Fibroblast of skin of back (primary cell): ENCODE measurements at places on chromosomes 16 and 17.

DNA sequence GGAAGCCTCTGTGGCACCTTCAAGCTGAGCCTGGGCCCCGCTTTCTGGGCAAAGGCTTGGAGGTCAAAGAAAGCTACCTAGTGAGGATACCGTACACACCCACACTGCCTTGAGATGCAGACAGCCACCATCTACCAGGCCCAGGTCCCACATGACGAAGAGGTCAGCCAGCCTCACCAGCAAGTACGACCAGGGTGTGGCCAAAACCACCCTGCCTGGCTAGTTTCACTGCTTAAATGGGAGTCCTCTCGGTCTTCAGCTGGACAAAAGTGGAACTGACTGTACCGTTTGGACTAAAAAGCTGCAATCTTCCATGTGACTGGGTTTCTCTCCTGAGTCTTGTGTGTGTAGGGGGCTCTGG, 21.6 kb downstream of the VASN start:
- no peak for DNase-seq

- no peak for DNase-seq
Measured at GRCh38 chr17:32926183-32926582, 1.8 kb upstream of the TMEM98 start.

- no peak for DNase-seq
Measured at GRCh38 chr16:11514283-11514682, 72.4 kb downstream of the LITAF start.

- DNase-seq, result no peak
Measured at GRCh38 chr17:78417531-78417909, 39.1 kb downstream of the PGS1 start.

- DNase-seq, result no peak
Measured at GRCh38 chr17:78956254-78956653, 23.5 kb downstream of the LGALS3BP start.

- DNase-seq, result peak; percentile 50
Measured at GRCh38 chr16:53518550-53519416, 15.8 kb upstream of the AKTIP start.

- DNase-seq, result no peak
Measured at GRCh38 chr17:72514321-72514861, 393.6 kb downstream of the SOX9 start.

- no peak for DNase-seq
Measured at GRCh38 chr17:73452009-73452408, 140.2 kb upstream of the CDC42EP4 start.

- no peak for DNase-seq
Measured at GRCh38 chr17:81400996-81401722, 5.9 kb downstream of the BAHCC1 start.

DNA sequence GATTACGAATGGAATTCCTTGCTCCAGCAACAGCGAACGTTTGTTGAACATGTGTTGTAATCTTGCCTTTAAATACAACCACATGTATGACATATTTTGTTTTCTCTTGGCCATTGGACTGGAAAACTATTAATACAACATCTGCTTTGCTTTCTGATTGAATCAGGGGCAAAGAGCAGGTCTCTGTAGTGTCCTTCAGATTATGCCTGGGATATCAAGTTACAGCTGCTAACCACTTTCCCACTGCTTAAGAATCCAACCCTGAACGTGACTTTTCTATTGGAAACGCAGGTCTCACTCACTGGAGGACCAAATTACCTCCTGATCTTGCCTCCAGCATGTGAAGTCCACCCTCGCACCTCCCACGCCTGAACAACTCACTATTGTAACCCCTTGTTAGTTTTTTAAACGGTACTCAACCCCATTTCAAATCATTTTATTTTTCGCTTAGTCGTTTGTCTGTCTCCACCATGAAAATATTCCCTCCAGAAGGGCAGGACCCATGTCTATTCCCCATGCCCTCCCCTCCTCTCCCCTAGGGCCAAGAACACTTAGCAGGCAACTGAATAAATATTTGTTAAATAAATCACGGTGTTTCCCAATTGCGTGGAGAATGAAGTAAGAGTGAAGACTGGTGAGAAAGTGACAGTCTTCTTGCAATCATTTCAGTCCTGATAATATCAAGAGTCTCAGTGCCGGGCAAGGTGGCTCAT, 57.4 kb upstream of the MRTFB start:
- DNase-seq, result peak; percentile 78

DNA sequence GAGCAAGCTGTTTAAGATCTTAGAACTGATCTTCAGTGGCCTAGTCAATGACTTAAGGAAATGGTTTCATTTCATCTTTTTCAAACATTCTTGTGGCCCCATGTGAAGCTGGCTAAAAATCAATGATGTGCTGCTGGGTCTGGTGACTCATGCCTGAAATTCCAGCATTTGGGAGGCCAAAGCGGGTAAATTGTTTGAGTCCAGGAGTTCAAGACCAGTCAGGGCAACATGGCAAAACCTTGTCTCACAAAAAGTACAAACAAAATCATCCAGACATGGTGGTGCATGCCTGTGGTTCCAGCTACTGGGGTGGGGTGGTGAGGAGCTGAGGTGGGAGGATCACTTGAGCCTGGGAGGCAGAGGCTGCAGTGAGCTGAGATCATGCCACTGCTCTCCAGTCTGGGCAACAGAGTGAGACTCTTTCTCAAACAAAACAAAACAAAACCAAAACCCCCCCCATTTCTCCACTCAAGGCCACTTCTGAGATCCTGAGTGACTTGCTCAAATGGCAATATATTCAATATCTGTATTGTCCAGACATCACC, 17.4 kb upstream of the COL1A1 start:
- peak; percentile 99 for DNase-seq

- DNase-seq, result no peak
Measured at GRCh38 chr16:86625821-86626220, 47.5 kb downstream of the FOXL1 start.

DNA sequence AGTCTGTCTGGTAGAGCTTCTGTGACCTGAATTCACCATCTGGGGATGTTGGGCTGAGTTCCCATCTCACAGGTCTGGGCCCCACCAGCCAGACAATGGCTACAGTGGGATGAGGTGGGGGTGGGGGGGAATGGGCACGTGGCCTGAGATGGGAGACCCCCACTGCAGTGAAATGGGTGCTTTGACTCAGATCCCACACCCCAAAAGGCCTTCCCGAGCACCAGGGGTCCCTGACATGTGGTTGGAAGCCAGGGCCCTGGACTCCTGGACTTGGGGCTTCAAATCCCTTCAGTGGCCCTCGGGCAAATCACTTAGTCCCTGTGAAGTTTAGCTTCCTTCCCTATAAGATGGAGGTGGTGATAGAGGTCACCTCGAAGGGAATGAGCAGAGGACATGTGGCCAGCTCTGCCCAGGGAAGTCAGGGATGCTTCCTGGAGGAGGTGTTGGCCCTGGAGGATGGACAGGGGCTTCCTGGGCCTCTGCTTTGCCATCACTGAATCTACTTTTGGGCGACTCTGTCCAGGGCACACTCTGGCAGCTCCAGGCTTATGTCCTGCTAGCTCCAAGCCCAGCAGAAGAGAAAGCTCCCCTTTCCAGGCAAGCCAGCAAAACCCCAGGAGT, 218.1 kb downstream of the KATNIP start:
- DNase-seq, result no peak

DNA sequence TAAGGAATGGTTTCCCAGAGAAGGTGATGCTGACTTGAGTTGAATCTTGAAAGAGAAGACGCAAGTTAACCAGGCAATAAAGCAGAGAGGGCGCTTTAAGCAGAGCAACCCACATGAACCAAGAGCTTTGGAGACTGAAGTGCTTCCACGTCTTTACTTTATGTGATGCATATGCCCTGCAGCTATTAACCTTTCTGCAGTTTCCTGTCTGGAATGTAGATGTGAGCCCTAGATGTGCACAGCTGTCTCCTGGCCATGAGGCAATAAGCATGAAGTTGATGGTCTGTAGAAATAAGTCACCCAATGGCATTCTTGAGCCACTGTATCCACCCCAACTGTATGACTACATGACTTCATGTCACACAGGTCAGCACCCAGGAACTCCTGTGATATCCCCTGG, 5.7 kb upstream of the CHST4 start:
- no peak for DNase-seq

DNA sequence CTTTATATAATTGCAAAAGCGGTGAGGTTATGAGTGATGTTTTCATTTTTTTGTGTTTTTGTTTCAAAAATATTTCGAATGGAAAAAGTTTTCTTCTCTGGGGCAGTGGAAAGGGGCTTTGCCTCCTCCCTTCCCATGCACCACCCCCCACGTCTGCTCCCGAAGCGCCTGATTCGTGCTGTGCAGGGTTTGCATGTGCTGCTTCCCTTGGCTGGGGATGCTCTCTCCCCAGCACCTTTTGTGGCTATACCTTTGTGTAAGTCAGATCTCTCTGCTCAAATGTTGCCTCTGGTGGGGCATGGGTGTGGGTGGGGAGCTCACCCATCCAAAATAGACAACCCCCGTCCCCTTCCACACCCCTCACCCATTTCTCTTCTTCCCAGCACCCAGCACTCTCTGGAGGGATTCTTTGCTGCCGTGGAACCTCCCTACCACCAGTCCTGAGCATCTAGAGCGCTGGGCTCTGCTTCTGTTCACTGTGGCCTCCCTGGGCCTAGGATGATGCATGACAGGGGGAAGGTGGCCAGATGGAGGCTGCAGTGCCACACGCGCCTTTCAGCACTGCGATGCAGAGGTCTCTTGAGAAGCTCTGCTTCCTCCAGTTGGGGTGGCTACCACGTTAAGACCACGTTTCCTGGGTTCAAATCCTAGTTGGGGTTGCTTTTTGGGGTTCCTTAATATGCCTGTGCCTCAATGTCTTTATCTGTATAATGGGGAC, 71.2 kb downstream of the IRF8 start:
- no peak for DNase-seq

DNA sequence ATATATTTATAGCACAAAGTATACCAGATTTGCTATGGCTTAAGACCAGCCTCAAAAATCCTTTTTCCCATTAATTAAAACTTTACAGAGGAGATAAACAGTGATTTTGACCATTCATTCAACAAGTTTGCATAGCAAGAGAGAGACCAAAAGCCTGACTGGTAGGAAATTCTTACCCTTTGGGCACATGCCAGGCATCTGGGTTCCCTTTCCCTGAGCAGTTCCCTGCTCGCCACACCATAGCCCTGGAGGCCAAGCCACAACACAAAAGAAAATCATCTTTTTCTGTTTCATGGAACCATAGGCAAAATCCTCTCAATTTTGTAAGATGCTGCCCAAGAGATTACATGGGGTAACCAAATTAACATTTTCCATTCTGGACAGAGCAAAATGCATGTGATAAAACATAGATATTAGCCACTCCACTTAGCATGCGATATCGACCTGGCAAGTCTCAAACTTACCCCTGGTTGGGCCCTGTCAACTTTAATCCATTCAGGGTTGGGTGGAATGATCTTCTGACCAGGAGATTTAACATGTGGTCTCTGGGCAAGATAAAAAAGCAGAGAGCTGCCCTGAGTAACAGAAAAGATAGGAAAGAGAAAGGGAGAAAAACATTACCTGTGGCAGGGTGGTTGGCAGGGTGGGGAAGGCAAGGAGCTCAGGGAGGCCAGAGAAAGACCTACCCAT, 57.6 kb upstream of the B4GALNT2 start:
- DNase-seq, result no peak

- DNase-seq, result no peak
Measured at GRCh38 chr16:87250431-87250960, 66.7 kb downstream of the C16orf95 start.

DNA sequence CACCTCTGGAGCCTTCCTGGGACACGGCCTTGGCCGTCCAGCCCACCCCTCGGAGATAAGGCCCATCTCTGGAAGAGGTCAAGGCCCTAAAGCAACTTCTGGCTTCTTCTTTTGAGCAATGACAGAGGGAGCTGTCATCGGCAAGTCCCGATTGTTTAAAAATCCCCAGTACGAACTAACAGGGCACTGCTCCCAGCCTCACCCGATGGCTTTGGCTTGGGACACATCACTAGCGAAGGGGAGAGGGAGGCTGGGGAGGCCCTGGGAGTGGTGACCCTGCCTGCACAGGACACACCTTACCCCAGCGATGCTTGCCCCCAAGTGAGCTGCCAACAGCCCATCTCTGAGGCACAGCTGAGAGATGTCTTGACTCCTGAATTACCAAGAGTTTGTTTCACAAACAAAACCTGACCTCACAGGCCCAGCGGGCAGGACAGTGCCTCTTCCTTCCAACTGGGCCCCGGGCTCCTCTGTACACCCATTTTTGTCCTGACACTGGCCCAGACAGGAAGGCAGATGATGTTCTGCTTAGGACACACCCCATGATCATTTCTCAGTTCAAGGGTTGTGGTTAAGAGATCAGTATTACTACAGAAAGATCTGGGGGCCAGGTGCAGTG, 4.8 kb downstream of the SYNGR2 start:
- DNase-seq, result no peak

DNA sequence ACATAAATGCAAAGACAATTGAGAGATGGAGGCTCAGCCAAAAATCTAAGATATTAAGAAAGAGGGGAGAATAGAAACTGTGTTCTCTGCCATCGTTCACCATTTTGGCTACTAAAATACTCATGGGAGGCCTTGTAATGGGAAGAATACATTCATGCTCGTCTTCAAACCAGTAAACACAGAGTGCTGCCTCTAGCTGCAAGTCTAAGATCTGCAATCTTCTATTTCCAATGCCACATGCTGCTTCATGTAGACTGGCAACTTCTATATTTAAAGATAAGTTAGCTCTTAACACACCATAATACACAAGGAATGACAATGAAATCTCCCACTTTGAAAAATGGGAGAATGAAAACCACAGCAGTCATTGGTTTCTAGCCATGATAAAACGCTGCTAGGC, 387.3 kb downstream of the HS3ST3B1 start:
- DNase-seq, result no peak

GRCh38 chr17:14616528-14616927, 315.6 kb downstream of the HS3ST3B1 start:
- peak; percentile 73 for DNase-seq

- DNase-seq, result no peak
Measured at GRCh38 chr17:19590451-19590850, 56.8 kb downstream of the SLC47A1 start.

DNA sequence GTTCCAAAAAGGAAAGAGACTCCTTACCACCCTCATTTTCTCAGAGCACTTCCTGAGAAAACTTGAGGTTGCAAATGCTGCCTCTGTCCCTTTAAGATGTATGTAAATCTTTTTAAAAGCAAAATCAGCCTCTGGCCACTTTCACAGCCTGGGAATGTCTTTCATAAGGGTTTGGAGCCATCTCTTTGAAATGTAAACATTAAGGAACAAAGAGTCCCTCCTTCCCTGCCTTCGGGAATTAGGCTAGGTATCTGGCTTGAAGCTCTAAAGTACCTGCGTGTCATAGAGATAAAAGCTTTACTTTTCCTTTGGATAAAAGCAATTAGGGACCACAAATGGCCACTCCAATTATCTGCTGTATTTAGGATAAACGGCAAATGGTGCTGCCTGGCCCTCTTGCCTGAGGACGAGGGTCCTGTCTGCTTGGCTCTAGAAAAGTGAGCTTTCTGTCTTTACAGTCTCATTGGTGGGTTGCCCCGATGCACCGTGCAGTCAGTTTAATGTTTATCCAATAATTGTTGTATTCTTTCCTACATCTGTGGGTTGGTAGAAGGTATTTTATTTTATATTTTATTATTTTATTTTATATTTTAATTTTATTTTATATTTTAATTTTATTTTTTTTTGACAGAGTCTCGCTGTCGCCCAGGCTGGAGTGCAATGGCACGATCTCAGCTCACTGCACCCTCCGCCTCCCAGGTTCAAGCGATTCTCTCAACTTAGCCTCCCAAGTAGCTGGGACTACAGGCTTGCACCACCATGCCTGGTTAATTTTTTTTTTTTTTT, 23.9 kb downstream of the NLRC3 start:
- no peak for DNase-seq

- DNase-seq, result no peak
Measured at GRCh38 chr17:33258296-33258695, 34.8 kb downstream of the ASIC2 start.

- DNase-seq, result no peak
Measured at GRCh38 chr17:11641521-11642275, 43.4 kb downstream of the DNAH9 start.
